ENCODE measurements at places on chromosomes 6 and 20. TPM values are rescaled to one million over a fixed set of nuclear protein-coding genes. Genes with fewer than 3 reads are reported as not detected.

The TMEM74B gene
- 3.4 TPM for total RNA-seq

The IP6K3 gene
- total RNA-seq = 4.1 TPM

The TCEA2 gene
- 20.9 TPM for total RNA-seq

The DPPA5 gene
- not detected for total RNA-seq

The PTGIS gene
- total RNA-seq = 45.3 TPM

The DNMT3B gene
- 0.48 TPM for total RNA-seq

Measured in umbilical cord (tissue), 2 donors.